ENCODE measurements at places on chromosomes 16 and 17.

- DNase-seq = no peak
Measured at GRCh38 chr16:17921357-17921978, 415.1 kb downstream of the NPIPA8 start.

DNA sequence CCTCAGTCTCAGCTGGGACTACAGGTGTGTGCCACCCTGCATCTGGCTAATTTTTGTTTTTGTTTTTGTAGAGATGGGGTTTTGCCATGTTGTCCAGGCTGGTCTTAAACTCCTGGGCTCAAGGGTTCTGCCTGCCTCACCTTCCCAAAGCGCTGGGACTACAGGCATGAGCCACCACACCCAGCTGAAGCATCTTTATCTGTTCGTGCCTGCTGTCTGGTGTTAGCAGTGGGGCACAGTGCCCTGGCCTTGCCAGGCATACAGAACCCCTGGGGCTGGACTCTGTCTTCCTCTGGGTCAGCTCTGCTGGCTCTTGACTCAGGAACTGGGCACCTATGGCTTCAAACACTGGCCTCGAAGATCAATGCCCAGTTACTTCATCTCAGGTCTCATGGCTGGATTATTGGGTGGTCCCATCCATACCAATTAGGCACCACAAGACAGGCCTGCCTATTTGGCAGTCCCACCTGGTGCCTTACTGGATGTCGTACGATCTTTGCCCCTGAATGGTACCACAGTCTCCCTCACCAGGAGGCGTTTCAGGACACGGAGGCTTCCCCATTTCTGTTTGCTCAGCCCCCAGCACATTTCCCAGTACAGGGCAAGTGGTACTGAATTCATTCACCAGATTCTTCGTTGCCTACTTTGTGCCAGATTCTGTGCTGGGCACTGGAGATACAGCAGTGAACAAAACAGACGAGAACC is 99.3 kb downstream of the RAB11FIP4 start:
- no peak for DNase-seq

- no peak for DNase-seq
Measured at GRCh38 chr17:32461853-32462617, 17.7 kb downstream of the PSMD11 start.

- no peak for DNase-seq
Measured at GRCh38 chr17:37818689-37819088, 73.8 kb upstream of the HNF1B start.

DNA sequence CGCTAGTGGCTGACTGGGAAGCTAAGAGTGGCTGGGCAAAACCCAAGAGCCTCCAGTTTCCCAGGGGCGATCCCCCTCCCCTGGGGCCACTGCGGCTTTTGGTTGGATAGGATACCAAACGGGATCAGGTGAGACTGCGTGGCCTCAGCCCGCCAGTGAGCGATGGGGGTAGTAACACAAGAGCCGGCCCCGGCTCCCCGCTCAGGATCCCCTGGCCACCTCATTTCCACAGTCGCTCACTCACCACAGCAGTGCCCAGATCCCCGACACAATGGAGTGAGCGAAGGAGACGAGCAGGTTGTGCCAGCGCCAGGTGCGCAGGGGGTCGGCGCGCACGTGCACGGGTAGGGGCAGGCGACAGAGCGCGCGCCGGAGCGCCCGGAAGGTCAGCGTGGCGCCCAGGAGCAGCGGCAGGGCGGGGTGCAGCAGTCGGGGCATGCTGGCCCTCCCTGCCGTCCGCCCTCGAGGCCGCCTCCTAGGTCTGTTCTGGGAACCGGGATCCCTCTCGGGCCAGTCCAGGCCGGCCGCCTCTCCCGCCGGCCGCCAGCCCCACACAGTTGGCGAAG is 290 bp downstream of the TLCD1 start:
- no peak for DNase-seq

- DNase-seq = no peak
Measured at GRCh38 chr16:77234611-77235010, 35.4 kb downstream of the SYCE1L start.

DNA sequence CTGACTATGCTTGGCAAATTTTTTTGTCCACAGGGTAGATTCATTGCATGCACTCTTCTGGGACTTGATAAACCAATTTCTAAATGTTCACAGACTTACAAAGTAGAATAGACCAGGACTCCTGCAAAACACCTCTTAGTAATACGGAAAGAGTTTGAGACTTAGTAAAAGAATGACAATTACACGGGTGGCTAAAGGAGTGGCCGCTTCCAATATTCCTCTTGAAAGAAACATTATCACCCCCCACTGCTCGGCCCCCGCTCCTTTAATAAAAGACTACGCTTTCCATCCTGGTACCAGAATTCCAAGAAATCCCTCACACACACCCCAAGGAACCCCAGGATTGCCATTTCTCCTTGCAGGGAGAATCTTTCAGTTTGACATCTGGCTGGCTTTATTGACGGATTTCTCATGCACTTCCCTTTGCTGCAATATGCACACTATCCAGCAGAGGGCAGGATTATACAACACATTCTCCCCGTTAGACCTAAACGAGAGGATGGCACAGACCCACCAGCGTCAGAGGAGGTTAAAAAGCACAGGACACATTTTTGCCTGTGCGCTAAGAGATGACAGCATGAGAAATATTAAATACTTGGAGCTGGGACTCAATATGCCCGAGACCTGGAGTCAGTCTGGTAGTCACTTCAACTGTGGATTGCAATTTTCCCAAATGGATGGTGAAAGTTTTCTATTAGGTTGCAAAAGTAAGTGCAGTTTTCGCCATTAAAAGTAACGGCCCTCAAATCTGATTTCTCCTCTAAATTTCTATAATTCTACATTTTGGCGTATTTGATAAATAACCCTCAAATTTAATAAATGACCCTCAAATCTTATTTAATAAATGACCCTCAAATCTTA is 46.6 kb upstream of the NUDT7 start:
- peak; percentile 77 for DNase-seq

DNA sequence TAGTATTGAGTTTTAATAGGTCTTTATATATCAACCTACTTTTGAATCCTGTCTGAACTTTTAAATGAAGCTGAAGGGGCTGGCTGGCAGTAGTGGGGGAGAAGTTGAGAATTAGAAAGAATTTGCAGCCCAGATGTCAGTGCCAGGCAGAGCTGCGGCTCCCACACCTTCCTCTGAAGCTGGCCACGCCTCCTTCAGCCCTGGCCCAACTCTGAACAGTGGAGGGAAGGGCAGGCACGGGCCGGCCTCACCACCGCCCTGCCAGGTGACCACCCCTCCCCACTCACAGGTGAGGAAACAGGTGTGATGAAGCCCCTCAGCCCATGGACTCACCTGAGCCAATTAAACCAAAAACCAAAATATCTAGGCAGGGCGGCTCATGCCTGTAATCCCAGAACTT is 87.0 kb downstream of the MGAT5B start:
- DNase-seq = no peak

All from right lung (tissue), 10 donors.